AG08396 (cell line): ENCODE measurements at places on chromosomes 2 and 18.

GRCh38 chr18:27164905-27165304 lies 20.2 kb downstream of the CHST9 start:
- DNase-seq, result no peak

GRCh38 chr2:36379710-36380448 lies 24.3 kb downstream of the CRIM1 start:
- DNase-seq, result no peak

DNA sequence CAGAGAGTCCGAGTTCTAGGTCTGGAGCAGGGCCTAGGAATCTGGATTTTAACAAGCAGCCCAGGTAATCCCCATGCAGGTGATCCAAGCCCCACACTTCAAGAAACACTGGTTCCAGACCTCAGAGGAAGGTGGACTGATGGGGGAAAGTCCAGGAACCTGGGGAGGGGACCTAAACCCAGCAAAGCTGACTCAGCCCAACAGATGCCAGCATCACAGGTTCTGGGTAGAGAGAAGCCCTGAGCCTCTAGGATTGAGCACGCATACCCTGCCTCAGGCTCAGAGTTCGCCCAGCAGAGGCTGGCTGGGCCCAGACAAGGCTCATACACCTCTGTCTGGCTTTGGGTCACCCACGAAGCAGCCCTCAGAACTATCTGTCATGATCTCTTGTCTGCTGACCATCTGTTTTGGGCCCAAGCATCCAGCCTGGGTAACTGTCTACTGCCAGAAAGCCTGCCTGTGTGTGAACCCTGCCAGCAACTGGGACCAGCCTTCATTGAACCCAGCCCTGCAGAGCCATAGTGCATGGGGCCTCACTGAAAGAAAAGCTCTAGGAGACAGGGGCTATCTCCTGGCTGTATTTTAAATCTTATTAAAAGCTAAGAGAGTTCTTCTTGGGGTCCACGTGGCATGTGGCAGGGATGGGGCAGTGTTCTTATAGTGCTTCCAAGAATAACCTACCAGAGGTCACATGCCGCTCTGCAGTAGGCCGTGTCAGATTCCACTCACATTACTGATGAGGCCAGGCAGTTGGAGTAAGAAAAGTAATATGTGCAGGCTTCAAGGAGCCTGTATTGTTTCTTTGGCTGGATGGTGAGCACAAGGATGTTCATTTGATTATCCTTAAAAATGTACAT lies 7.4 kb downstream of the TMEM127 start:
- DNase-seq, result no peak

DNA sequence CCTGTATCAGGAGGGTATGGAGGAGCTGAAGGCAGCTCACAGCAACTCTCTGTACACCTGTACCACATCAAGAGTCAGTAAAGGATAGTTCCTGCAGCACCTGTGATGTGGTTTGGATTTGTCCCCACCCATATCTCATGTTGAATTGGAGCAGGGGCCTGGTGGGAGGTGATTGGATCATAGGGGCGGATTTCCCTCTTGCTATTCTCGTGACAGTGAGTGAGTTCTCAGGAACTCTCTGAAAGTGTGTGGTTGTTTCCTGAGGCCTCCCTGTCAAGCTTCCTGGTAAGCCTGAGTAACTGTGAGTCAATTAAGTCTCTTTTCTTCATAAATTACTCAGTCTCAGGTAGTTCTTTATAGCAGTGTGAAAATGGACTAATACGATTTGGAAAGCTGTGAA lies 28.9 kb downstream of the OSBPL1A start:
- DNase-seq, result no peak

DNA sequence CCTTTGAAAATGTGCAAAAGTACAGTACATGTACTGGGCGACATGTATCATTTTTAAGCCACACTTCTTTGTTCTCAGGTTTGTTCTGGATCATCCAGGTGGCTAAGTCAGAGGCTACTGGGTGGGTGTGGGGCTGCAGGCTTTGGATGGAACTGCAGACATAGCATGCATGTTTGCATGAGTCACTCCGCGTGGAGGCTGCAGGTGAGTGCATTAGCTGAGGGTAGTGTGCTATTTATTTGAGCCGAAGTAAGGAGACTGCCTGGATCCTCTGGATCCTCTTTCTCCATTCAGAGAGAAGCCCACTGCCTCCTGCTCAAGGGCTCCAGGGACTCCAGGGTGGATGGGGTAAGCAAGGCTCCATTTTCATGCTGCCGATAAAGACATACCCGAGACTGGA lies 9.4 kb upstream of the NEURL3 start:
- no peak for DNase-seq
